ENCODE measurements at places on chromosomes 13 and 19.

DNA sequence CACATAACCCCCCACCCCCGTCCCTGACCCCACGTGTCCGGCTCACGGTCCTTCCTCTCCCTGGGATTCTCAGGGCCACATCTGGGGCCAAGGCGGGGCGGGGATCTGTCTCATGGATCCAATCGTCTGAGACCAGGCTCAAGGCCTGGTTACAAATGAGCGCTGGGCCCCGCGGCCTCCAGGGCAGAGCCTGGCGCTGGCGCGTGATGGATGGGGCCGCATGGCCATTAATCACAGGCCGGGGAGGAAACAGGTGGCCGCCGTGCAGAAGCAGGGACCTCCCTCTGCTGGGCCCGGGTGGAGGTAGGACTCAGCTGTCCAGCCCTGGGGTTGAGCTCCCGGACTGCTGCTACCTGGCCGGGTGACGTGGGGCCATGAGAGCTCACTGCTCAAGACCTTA lies 5.8 kb upstream of the TLE5 start:
- DNase-seq, result no peak

DNA sequence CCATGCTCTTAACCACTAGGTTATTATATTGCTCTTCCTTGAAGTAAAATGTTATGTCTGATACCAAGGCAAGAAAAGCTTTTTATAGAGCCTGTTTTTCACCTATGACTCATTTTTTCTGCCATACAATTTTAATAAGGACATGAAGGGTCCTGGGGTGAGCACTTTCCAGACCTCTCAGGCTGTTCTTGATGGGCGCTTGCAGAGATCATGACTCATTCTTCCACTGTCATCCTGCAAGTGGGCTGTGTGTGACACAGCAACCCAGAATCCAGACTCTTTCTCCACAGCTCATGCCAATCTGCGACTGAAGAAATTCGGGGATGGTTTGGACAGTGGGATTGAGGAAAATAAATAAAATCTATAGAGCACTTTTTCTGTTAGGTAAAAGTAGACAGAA lies 506.7 kb upstream of the NBEA start:
- DNase-seq, result no peak

GRCh38 chr13:94660695-94661326 lies 51.5 kb downstream of the SOX21 start:
- DNase-seq, result no peak

- no peak for DNase-seq
Observed at GRCh38 chr13:47707414-47707813, 293.7 kb downstream of the SUCLA2 start.

DNA sequence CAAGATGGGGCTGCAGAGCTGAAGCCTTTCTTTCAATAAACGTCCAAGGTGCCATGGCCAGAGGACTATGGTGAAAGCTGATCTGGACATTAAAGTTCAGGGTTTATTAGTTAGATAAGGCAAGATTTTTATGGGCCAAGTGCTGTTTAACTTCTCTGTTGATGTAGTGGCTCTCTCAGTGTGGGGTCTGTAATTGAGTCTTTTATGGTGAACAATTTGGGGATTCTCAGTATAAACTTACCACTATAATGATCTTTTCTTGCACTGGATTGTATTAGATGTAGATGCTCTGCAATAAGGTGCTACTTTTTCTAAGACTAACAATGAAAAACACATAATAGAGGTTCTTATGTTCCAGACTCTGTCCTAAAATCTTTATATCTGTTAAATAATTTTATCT lies 190.1 kb upstream of the KLF12 start:
- DNase-seq, result no peak

GRCh38 chr13:32254916-32255723 lies 60.0 kb downstream of the ZAR1L start:
- no peak for DNase-seq

GRCh38 chr13:84661718-84662117 lies 779.4 kb upstream of the SLITRK1 start:
- no peak for DNase-seq

GRCh38 chr13:105084931-105085330 lies 1450.5 kb downstream of the EFNB2 start:
- DNase-seq, result no peak

DNA sequence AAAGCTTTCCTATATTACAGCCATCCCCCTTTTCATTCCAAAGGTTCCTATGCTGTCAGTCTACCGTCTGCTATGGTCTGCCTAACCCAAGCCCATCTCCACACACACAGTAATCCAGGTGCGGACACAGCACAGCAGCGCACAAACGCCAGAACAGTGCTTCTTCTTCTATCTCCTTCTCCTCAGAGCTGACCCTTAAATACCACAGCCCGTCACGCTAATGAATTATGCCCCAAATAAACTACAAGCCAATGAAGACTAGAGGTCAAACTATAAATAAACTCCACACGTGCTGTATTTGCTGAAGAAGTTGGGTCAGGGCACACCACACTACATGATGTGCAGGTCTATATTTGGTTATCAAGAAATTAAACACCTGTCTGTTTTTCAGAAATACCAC lies 71.8 kb downstream of the TBC1D4 start:
- DNase-seq, result no peak

GRCh38 chr19:43610493-43610892 lies 1.4 kb upstream of the SRRM5 start:
- no peak for DNase-seq

GRCh38 chr13:29224206-29224605 lies 371.3 kb downstream of the SLC7A1 start:
- no peak for DNase-seq

- no peak for DNase-seq
Observed at GRCh38 chr13:27126859-27127258, 44.8 kb downstream of the USP12 start.

- no peak for DNase-seq
Observed at GRCh38 chr13:43088093-43088511, 64.7 kb downstream of the DNAJC15 start.

GRCh38 chr13:23868521-23868920 lies 20.7 kb downstream of the MIPEP start:
- DNase-seq, result no peak

DNA sequence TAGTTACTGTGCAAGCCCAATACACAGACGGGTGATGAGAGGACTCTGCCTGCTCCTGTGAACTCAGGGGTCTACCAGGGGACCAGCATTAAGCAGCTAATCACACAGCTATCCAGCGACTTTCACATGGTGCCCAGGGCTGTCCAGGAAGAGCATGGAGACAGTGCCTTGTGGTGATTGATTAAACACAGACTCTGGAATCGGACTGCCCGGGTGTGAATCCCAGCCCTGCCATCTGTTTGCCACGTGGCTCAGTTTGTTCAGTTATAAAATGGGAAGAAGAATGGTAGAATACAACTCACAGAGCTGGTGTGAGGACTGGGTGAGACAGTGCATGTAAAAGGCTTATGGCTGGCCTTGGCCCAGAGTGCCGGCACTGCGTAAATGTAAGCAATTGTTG lies 42.1 kb upstream of the NPAS1 start:
- no peak for DNase-seq

DNA sequence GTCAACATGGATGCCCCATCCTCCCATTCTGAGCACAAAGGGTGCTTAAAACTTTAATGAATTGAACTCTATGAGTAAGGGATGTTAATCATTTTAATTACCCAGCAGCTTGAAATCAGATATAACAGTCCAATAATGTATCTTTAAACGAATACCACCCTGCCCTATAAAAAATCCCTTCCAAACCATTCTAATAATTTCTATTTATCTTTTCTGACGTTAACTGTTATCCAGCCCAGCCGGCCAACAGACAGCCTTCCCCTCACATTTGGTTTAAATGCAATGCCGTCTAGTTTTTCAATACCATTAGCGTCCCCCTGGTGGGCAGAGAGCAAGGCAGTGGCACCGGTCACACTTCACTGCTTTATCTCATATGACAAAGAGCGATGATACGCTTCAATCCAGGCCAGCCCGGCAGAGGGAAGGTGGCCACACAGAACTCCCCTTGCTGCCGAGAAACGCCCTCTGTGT lies 402.2 kb upstream of the ZNF507 start:
- DNase-seq, result no peak

DNA sequence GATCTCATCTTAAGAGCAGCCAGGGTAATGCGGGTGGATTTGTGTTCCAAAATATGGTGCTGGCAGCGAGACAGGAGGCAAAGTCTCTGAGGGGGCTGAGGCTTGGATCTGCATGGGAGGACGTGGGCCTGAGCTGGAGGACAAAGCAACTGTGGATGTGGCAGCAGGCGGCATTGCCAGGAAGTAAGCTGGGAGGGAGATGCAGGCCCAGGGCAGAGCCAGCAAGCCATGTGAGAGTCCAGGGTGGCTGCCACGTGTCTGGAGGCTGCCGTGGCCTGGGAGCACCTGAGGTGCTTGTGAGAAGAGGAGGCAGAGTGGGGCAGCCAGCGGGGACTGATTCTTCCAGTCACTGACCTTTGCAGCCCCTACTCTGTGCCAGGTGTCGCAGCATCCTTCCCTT lies 52.0 kb downstream of the DPF1 start:
- DNase-seq, result no peak

DNA sequence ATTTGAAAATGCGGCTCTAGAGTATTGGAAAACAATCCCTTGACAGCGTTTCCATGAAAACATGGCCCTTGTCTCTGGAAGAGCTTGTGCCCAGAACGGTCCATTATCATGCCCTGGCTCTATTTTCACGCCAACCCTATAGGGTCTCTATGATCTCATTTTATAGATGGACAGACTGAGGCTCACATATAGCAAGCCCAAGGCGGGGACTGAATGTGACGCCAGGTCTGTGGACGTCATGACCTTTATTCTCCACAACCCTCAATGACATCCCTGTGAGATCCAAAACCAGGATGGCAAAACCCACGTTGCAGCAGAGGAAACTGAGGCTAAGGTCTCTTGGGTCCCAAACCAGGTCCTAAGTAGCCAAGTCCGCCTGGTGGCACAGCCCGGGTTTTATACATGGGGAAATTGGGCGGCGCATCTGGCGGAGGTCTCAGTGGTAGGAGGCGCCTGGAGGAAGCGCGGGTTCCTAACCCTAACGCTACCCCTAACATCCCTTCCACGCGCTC lies 425 bp upstream of the COLGALT1 start:
- DNase-seq, result no peak

GRCh38 chr19:33177417-33177979 lies 16.6 kb upstream of the LRP3 start:
- DNase-seq, result no peak

DNA sequence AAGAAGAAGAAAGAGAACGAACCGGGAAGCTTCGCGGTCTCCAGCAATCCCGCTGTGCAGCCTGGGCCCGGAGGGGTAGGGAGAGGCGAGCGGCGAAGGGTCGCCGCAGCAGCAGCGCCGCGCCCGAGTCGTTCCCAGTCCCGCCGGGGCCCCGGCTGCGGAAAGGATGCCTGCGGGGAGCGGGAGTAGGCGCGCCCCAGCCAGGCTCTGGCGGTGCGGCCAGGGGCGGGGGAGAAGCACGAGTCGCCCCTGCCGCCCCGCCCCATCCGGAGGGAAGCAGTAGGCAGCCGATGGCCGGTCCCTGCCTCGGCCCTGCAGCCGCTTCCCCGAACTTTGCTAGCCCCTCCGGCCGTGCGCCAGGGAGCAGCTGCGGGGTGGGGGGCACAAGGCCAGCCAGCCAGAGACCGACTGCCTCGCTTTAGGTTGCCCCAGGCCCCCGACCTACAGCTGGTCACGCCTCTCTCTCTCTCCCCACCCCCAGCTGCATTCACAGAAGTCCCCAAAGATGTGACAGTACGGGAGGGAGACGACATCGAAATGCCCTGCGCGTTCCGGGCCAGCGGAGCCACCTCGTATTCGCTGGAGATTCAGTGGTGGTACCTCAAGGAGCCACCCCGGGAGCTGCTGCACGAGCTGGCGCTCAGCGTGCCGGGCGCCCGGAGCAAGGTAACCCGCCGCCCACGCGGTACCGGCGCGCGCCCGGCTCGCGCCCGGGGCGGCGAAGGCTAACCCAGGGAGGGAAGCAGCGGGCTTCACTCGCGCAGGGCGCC lies 1.1 kb downstream of the VSTM2B start:
- DNase-seq, result no peak

DNA sequence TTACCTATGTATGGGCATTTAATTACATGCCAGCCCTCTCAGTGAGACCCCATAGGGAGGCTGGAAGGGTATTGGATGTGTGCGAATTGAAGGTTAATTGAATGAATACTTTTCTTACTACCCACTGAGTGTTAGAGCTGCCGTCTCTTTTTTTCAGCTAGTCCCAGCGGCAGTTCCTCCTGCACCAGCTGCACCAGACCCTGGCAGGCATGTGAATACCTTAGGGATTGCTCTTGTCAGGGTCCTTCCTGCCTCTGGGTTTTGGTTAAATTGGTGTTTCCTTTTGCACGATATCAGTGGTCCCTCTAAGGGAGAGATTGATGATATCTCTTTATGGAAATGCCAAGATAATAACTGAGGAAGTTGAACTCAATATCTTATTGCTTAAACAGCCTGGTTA lies 9.8 kb upstream of the CXCL17 start:
- DNase-seq, result no peak

DNA sequence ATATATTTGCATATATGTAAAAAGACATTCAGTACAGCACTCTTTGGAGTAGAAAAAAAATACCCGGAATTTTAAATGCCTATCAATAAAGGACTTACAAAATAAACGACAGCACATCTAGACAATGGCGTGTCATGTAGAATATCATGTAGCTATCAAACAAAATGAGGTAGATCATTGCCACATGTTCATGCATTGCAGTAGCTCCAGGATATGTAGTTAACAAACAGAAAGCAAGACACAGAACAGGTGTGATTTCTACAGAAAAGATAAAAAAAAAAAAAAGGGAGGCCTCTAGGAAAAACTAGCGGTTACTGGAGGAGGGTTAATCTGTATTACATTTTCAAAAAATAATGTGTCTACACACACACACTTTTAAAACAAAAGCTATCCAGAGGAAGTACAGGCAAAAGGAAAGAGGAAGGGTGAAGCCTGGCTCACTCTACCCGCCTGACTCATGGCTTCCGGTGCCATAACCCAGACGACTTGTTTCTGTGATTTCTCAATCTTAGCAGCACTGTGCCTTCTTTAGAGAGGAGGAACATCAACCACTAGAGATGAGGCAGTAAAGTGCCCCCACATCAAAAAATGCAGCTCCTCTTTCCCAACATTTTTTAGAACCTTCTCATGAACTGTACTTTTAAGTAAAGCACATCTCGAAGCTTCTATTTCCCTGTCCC lies 6.9 kb downstream of the KCTD12 start:
- DNase-seq, result no peak

DNA sequence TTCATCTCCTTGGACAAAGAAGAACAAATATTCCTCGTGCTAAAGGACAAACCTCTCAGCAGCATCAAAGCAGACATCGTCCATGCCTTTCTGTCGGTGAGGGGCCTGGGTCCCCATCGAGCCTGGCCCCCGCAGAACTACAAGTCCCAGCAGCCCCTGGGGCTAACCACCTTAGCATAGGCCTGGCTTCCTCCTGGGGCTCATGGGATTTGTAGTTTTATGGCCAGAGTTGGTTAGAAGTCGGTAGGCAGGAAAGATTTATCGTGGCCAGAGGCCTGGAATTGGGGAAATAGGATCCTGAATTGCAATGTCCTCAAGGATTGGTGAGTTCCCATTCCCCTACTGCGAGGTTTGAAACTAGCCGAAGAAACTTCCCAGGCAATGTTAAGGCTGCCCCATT lies 19.6 kb downstream of the TMEM150B start:
- no peak for DNase-seq

- peak; percentile 58 for DNase-seq
Observed at GRCh38 chr19:35395382-35396199, 24.7 kb downstream of the GPR42 start.

GRCh38 chr13:46850214-46850613 lies 46.6 kb downstream of the HTR2A start:
- DNase-seq, result no peak

Measured in NCI-H1694 (cell line).